Stimulated activated CD4-positive, alpha-beta T cell treated with anti-CD3 and anti-CD28 coated beads, Interleukin-4, amount 100 ng/mL, for 48 hours (primary cell): ENCODE measurements at places on chromosomes 6 and 20.

DNA sequence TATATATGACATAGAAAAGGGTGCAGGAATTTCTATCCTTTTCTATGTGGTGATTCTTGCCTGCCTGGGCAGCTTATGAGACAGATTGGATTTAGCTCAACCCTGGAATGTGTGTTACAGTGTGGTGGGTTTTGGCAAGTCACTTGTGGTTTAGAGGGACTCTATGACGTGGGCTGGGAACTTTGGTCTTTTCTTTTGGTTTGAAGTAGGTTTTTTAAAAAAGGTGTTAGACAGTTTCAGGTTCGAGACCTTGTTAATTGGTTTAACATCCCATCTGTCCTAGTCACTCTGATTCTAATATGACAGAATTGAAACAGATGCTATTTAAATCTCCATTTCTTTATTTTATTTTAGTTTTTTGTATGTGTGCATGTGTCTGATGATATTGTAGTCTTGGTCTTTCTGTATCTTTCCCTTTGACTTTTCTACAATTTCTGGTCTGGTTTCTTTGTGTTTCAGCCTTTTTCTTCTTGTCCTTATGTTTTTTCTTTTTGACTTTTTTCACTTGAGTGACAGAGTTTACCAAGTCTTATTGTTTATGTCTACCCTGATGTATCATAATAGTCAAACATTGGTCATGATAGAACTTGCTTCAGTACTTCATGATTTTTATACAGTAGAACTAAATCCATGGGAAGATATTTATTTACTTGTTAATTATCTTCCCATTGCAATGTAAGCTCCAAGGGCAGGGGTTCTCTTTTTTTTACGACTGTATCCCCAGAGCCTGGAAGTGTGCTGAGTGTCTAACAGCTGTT is 174.3 kb downstream of the CDKAL1 start:
- DNase-seq, result no peak

- DNase-seq, result no peak
These were observed 42.8 kb downstream of the CDC5L start for GRCh38 chr6:44430326-44430725.

DNA sequence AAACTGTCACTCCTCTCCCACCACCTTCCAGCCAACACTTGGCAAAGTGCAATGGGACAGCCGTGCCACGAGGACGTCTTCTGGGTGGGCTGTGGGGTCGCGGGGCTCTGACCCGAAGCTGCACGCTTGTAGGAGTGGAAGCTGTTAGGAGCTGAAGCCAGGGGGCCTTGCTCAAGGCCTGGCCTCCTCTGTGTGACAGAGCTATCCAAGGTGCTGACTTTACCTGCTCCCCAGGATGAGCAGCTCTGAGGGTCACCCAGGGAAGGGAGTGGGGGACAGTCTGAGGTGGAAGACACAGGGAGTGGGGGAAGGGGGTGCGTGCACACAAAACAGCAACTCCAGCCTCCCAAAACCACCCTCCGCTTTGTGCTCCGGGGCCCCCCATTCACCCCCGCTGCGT is 17.5 kb upstream of the CHRNA4 start:
- no peak for DNase-seq

DNA sequence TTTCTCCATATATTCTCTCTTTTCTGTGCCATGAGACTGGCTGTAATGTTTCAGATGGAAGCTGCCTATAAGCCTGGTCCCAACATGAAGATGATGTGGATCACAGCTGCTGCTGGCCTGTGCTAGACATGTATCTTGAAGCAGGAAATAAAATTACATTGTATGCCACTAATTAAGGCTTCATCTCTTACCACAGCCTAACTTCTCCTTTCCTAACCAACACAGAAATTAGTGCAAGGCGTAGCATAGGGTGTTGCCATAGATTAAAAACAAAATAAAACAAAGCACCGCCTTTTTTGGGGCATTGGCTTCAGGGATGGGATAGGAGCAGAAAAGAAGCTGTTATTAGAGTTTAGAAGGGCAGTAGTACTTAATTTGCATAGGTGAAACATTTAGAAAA is 4.7 kb upstream of the SLC17A4 start:
- no peak for DNase-seq

GRCh38 chr20:47419953-47420514 is 63.5 kb upstream of the ZMYND8 start:
- DNase-seq, result no peak

DNA sequence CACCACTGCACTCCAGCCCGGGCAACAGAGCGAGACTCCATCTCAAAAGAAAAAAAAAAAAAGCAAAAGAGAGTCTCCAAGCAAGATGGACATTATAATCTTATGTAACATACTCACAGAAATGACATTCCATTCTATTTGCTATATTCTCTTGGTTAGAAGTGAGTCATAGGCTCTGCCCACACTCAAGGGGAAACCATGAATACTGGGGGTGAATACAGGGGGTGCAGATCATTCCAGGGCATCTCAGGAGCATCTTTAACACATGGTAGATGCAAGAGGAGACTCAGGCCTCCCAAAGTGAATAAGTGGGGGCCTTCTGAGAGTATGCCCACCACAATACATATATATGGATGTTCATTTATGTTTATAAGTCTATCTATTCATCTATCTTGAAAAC is 18.3 kb upstream of the RANBP9 start:
- no peak for DNase-seq

GRCh38 chr20:1562622-1563021 is 5.1 kb upstream of the SIRPD start:
- DNase-seq, result no peak

- no peak for DNase-seq
These were observed 161.2 kb downstream of the EYA2 start for GRCh38 chr20:47055699-47056369.

GRCh38 chr6:87756858-87757257 is 54.8 kb upstream of the AKIRIN2 start:
- peak; percentile 44 for DNase-seq

DNA sequence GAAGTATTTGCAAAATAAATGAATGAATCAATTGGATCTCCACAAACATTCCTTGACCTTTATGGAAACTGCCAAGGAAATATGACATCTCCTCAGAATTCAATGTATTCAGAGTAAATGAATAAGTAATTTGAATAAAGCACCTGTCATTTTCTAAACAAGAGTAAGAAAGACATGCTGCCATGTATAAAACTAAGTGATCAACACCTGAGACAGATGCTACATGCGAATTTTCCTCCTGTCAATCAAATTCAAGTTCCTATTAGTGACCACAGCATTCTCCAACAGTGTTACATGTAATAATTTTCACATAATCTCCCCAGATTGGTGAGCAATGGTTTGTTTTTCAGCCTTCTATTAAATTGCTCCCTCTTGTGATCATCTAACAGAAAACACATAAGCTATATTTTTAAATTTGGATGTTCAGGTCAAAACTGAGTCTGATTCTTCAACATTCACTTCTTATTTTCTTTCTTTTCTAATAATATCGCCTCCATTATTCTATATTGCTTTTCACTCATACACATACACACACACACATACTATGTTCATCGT is 163.2 kb upstream of the RNF217 start:
- DNase-seq, result no peak

DNA sequence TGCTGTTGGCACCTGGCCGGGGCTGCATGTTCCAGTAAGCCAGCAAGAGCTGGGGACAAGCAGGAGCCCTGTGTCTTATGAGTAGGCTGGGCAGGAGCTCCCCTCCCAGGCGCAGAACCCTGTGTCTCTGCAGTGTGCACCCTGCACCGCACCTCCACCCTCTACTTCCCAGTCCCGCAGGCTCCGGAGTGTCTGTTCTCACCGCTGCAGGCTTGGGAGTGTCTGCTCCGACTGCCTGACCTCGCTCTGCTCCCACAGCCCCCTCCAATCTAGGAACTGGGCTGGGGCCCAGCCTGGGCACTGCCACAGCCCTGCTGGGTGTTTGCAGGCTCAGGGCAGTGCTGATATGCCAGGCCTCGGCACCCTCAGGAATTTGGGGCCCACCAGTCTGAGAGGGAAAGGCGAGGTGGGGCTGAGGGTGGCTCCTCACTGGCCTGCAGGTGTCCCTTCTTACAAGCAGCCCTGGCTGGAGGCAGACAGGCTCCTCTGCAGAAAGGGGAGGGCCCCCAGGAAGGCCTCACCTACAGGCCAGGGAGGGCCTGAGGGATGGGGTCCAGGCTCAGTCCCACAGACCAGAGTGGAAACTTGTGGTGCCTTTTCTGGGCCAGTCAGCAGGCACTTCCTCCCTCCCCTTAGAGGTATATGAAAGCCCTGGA is 871.6 kb upstream of the GJE1 start:
- DNase-seq, result no peak

- DNase-seq, result peak; percentile 88
These were observed 13.0 kb downstream of the FGD2 start for GRCh38 chr6:37018198-37019064.

DNA sequence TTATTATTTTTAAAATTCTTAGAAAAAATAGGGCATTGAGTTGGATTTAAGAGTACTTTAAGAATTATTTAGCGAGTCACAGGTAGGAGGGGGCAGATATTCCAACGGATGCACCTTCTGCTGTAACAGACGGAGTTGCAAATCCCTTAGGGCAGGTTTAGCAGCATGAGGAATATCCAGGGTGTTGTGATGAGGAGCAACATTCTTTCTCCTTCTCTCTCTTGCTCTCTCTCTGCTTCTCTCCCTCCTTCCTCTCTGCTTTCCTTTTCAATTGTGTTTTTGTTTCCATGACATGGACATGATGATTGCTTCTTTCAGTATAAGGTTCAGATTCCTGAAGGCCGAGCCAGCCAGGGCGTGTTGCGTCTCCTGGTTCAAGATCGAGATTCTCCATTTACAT is 28.9 kb downstream of the CDH26 start:
- no peak for DNase-seq

DNA sequence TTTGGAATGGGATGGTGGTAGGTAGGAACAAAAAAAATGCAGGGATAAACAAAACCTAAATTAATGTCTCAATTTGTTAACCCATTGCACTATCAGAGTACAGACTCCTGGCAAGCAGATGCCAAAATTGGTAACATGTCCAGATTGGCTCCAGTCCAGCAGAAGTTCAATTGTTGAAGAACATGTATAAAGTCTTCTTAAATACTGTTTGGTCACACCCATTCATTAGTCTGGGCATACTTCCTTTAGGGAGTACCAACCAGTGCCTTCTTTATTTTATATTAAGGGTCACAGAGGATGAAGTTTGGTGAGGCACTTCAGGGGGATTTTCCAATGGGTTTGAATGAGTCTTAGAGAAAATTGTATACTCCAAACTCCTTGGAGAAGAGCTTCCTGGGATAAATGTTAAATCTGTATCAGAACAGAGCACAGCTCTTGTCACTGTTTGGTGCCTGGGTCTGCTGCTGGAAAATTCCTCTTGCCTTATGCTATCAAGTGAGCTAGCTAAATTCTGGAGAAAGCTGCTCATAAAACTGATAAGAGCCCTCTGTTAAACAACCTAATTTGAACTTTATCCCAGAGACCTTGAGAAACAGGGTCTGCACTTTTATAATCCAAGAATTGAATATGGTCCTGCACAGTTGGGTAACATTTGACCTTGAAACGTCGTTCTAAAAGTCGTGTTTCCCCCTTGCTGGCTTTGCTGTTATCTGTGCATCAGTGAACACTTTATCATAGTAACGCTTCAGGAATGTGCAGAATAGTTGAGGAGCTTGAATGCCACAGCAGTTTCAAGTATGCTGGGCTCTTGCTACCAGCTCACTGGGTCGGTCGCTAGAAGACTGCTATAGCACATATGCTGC is 334.1 kb upstream of the CITED2 start:
- no peak for DNase-seq

DNA sequence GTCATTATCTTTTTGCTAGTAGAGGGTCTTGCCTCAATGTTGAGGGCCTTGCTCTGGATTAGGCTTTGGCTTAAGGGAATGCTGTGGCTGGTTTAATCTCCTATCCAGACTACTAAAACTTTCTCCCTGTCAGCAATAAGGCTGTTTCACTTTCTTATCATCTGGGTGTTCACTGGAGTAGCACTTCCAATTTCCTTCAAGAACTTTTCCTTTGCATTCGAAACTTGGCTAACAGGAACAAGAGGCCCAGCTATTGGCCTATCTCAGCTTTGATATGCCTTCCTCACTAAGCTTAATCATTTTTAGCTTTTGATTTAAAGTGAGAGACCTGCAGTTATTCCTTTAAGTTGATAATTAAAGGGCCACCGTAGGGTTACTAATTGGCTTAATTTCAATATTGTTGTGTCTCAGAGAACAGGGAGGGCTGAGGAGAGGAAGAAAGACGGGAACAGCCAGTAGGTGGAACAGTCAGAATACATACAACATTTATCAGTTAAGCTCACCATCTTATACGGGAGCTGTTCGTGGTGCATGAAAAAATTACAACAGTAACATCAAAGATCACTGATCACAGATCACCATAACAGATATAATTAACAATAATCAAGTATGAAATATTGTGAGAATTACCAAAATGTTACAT is 186.7 kb downstream of the PTPRK start:
- DNase-seq, result no peak

GRCh38 chr6:128519132-128519930 is 1.1 kb downstream of the PTPRK start:
- DNase-seq, result peak; percentile 7

- no peak for DNase-seq
These were observed 30.5 kb downstream of the CDKAL1 start for GRCh38 chr6:20564777-20565176.

DNA sequence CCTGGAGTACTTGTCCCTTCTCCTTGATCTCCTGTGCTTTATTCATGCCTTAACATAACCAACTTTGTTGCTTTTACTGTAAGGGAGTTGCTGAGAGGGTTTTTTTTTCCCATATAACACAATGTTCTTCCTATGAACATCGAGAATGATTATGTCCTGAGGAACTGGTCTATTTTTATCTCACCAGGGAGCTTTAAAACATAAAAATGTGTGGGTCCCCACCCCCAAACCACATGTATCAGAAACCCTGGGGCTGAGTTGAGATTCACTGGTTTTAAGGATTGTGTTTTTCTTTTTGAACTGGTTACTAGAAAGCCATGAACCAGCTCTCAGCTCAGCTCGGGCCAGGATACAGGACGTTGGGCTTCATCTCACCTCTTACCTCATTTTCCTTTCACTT is 118.5 kb upstream of the JAG1 start:
- DNase-seq, result no peak
